ENCODE measurements at places on chromosomes 2 and 18. TPM values are rescaled to one million over a fixed set of nuclear protein-coding genes. Genes with fewer than 3 reads are reported as not detected.

- DNase-seq: peak; percentile 85
Observed at GRCh38 chr2:234289834-234290590, 206.9 kb downstream of the ARL4C start.

DNA sequence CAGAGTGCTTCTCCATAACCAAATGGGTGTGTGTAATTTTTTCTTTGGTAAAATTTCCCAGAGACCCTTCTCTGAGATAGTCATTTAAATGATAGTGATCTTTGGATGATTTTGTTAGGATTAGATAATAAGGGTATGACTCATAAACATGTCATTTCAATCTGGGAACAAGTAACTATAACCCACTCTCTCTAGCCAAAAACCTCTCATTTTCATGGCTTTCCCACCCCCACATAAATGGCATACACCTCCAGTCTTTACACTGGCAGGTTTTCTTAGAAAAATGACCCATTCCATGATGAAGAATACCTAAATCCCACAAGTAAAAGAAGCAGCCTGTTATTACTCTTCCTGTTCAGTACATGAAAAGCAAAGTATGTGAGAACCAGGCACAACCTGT is 572.0 kb upstream of the ZEB2 start:
- no peak for DNase-seq

SCYGR4 gene
- not detected for polyA plus RNA-seq

SERPINB2 gene
- polyA plus RNA-seq: 14.3 TPM

ACTG2 gene
- polyA plus RNA-seq: not detected

DNA sequence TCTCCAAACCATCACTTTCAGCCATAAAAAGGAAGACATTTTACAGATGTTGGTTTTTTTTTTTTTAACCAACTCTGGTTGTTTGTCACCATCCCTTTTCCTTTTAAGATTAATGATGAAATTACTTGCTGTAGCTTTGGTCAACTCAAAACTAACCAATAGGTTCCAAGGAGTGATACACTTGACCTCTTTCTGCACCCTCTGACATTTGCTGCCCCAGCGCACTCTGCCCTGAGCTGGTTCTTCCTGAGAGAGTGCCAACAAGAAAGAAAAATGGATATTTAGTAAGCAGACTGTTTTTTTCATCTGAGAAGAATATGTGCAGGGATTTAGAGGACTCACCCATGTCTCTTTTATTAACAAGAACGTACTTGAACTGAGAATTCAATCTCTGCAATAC is 520.0 kb downstream of the TXNL1 start:
- DNase-seq: no peak

Data from CD14-positive monocyte (primary cell).